ENCODE measurements at places on chromosomes 11 and 22.

DNA sequence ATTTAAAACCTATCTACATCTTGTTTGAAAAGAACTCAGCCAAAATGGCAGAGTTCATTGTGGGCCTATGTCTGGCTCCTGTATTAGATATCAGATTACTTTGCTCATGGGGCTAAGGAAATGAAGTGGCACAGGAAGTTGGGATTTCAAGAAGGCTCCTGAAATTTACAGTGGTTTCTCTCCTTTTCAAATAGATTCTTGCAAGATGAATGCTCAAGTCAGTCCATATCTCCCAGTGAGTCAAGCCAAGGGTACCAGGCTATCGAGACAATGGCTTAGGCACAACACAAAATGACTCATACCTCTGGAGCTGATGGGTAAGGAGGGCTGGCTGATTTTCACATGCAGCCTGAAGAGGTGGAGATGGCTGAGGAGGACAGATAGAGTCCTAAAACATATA lies 24.1 kb upstream of the APOA1 start:
- DNase-seq: no peak

DNA sequence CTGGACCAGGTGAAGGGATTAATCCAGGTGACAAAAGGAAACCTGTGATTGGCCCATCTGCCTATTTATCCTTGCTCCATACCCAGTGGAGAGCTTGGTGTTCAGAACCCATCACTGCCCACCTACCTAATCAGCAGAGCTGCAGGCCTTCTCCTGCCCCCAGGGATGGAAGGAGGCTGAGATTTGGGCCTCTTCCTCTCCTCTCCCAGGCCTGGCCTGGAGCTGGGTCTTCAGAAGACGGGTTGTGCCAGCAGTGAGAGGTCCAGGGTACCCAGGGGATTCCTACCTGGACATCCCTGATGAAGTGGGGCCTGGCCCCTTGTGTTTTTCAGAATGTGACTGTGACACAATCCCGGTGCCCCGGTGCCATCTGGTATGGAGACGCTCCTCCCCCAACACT lies 80.3 kb upstream of the MYOD1 start:
- DNase-seq: no peak

GRCh38 chr11:124751391-124751740 lies 689 bp downstream of the VSIG2 start:
- DNase-seq: no peak

GRCh38 chr11:70078095-70078780 lies at the start of gene ANO1:
Gene ANO1, plus strand, starts transcription at chr11:70078317. Its CDS starts 290 bp downstream, at chr11:70078607.
- DNase-seq: no peak

- no peak for DNase-seq
Measured at GRCh38 chr11:68904248-68904847, 657 bp downstream of the IGHMBP2 start.

All from renal cortex interstitium (tissue), 15 donors.